Thoracic aorta endothelial cell (primary cell): ENCODE measurements at places on chromosomes 12 and 14. TPM values are rescaled to one million over a fixed set of nuclear protein-coding genes. Genes with fewer than 3 reads are reported as not detected.

The IRAK3 gene
- total RNA-seq = 16.1 and 29.5 TPM in 2 replicates

The ARHGEF25 gene
- 2.2 and 2.7 TPM in 2 replicates for total RNA-seq

The APOLD1 gene
- total RNA-seq = 2.7 and 3.1 TPM in 2 replicates

The IL25 gene
- not detected in 2 replicates for total RNA-seq

The ORAI1 gene
- 13.4 and 22.5 TPM in 2 replicates for total RNA-seq

The CDC42BPB gene
- total RNA-seq = 148 and 153 TPM in 2 replicates

The CD4 gene
- total RNA-seq = not detected in 2 replicates

The RNASE13 gene
- not detected in 2 replicates for total RNA-seq

The APOF gene
- total RNA-seq = not detected in 2 replicates

The KHNYN gene
- 38.4 and 39.0 TPM in 2 replicates for total RNA-seq
